ENCODE measurements at places on chromosomes 6 and 20.

DNA sequence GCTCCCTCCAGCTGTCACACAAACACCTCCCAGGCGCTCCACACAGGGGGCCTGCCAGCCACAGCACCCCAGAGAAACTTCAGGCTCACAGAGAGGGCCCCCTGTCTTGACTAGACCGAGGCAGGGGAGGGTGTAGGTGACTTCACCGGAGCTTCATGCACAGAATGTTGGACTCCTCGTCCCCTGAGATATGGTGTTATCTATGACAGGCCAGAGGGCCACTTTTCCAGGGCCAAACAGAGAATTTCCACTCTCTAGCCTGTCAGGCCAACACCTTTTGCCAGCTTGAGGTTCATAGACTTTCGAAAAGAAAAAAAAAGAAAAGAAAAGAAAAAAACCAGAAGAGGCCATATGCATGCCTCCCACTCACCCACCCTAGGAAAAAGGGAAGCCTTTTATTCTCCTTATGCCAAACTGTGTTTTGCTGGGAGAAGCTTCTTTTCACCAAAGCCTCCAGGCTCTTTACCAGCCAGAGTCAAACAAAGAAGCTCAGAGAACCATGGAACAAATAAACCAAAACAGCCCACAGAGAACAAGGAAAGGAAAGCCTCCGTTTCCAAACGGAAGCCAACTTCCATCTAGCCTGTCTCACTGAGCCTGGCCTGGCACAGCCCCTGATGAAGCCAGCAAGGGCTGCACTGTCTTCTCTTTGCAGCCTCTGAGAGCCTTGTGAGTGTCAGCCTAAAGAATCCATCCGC is 313.2 kb upstream of the JARID2 start:
- H3K4me1 ChIP-seq = peaks cover 14% of the 10 kb centered on the region
- H3K4me3 ChIP-seq = no peak overlapping the region
- H3K27ac ChIP-seq = no peak overlapping the region
- no peaks in the 10 kb centered on the region for H3K27me3 ChIP-seq

GRCh38 chr6:13453771-13454251 is 33.6 kb downstream of the GFOD1 start:
- no peaks in the 10 kb centered on the region for H3K27me3 ChIP-seq
- peak overlapping the region; percentile 76 for H3K4me3 ChIP-seq
- no peaks in the 10 kb centered on the region for H3K36me3 ChIP-seq

- no peaks in the 10 kb centered on the region for H3K36me3 ChIP-seq
- H3K27me3 ChIP-seq = no peaks in the 10 kb centered on the region
- H3K27ac ChIP-seq = no peak overlapping the region
These were observed 67.9 kb downstream of the ZHX3 start for GRCh38 chr20:41249411-41250281.

GRCh38 chr6:30234356-30234755 is 21.1 kb upstream of the TRIM26 start:
- H3K4me3 ChIP-seq = no peak overlapping the region
- peaks cover 47% of the 10 kb centered on the region for H3K27me3 ChIP-seq
- H3K4me1 ChIP-seq = no peaks in the 10 kb centered on the region
- no peaks in the 10 kb centered on the region for H3K36me3 ChIP-seq
- DNase-seq = no peak

GRCh38 chr20:47206962-47207641 is 149.4 kb downstream of the ZMYND8 start:
- H3K27ac ChIP-seq = no peak overlapping the region
- peaks cover 9% of the 10 kb centered on the region for H3K36me3 ChIP-seq
- no peak overlapping the region for H3K4me3 ChIP-seq
- H3K27me3 ChIP-seq = no peaks in the 10 kb centered on the region

Data from T-helper 2 cell treated with Interferon-gamma antibody and Interleukin-4, amounts not matched to agents 5 μg/mL and 100 μg/mL, for 36 hours (primary cell).